PC-3 (cell line): ENCODE measurements at places on chromosomes 3 and 15. TPM values are rescaled to one million over a fixed set of nuclear protein-coding genes. Genes with fewer than 3 reads are reported as not detected.

PRR20G gene
- not detected in 2 replicates for total RNA-seq

KLHL24 gene
- total RNA-seq, result 7.4 and 10.0 TPM in 2 replicates

CACNA2D3 gene
- not detected in 2 replicates for total RNA-seq

HRG gene
- not detected in 2 replicates for total RNA-seq

ABI3BP gene
- 23.4 and 31.6 TPM in 2 replicates for total RNA-seq

TMEM40 gene
- 7.5 and 10.4 TPM in 2 replicates for total RNA-seq

GTF2E1 gene
- total RNA-seq, result 10.7 and 15.2 TPM in 2 replicates

GOLGA8T gene
- 0.15 TPM in 1 of 2 replicates, not detected in the other for total RNA-seq

WNT5A gene
- 21.8 and 28.5 TPM in 2 replicates for total RNA-seq

TF gene
- not detected in 2 replicates for total RNA-seq

IL5RA gene
- total RNA-seq, result not detected in 2 replicates

PIGBOS1 gene
- 8.4 and 8.6 TPM in 2 replicates for total RNA-seq

KLHL25 gene
- 7.2 and 12.5 TPM in 2 replicates for total RNA-seq

COX17 gene
- total RNA-seq, result 102 and 159 TPM in 2 replicates

GNAT1 gene
- 0.22 TPM in 1 of 2 replicates, not detected in the other for total RNA-seq

SLITRK3 gene
- total RNA-seq, result not detected in 2 replicates

EBLN2 gene
- 3.8 and 6.2 TPM in 2 replicates for total RNA-seq

SAMD7 gene
- total RNA-seq, result not detected in 2 replicates

UPK1B gene
- 0.04 TPM in 1 of 2 replicates, not detected in the other for total RNA-seq

SCAANT1 gene
- total RNA-seq, result not detected in 2 replicates

MESD gene
- total RNA-seq, result 21.1 and 21.2 TPM in 2 replicates

PSTPIP1 gene
- total RNA-seq, result not detected in 2 replicates

CLDN16 gene
- total RNA-seq, result not detected in 2 replicates

SLC25A38 gene
- 29.7 and 32.0 TPM in 2 replicates for total RNA-seq

CD96 gene
- not detected in 2 replicates for total RNA-seq

TMA7 gene
- 517 and 618 TPM in 2 replicates for total RNA-seq
